ENCODE measurements at places on chromosomes 2 and 18. TPM values are rescaled to one million over a fixed set of nuclear protein-coding genes. Genes with fewer than 3 reads are reported as not detected.

DNA sequence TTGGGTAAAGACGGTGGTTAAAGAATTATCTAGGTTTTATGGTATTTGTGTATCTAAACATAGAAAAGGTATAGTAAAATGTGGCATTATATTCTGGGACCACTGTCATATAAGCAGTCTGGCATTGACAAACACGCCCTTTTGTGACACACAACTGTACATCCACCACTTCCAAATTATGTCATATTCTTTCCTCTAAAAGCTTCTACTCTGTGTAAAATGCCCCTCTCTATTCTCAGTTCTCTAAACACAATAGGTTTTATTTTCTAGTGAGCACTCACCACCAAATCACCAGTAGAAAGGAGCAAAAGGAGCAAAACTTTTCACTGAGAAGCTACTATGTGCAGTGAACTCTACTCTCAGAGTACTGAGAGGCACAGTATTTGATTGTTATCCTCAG is 88.1 kb upstream of the PIEZO2 start:
- no peak for DNase-seq

GRCh38 chr2:210271300-210271699 is 43.7 kb downstream of the MYL1 start:
- DNase-seq, result no peak

GRCh38 chr2:159903443-159904126 is 105.6 kb upstream of the CD302 start:
- no peak for DNase-seq

DNA sequence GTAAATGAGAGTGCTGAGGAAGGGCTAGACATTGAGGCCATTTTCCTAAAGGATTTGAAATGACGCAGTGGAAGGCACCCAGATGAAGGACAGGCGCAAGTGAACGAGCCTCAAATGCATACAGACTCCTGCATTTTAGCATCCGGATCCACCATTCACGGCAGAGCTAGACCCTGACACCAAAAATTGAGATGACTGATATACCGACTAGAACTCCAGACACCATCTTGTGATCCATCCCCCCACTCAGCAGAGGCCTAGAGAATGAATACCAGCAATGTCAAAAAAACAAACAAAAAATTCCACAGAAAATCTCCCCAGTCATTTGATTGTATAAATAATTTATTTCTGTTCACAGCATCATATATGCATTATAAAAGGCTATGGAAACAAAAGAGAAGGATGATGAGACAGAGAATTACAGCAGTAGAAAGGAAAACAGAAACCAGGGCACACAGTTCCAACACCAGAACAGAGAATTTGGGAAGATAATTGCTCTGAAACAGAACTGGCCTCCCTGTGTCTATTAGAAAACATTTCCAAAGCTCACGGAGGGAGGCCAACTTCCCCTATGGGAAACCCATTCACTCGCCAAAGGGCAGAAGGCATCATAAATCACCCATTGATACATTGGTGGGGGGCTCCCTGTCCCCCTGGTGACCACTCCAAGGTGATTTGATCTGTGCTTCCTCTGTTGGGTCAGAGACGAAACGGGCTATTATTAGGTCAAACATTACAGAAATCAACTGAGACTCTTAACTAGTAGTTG is 4.0 kb downstream of the ARL4C start:
- no peak for DNase-seq

Gene DGKD
- 48.7 TPM for total RNA-seq

Gene DNER
- total RNA-seq, result 4.0 TPM

Gene INO80B
- 31.3 TPM for total RNA-seq

Gene NAT8
- total RNA-seq, result not detected
